ENCODE measurements at places on chromosomes 5 and 9.

GRCh38 chr5:132815454-132815853, 2.4 kb downstream of the SOWAHA start:
- no peak for DNase-seq

- no peak for DNase-seq
These were observed 4.4 kb upstream of the NDUFB6 start for GRCh38 chr9:32577316-32577715.

- DNase-seq: no peak
These were observed 242.6 kb downstream of the DENND1A start for GRCh38 chr9:123687246-123687751.

DNA sequence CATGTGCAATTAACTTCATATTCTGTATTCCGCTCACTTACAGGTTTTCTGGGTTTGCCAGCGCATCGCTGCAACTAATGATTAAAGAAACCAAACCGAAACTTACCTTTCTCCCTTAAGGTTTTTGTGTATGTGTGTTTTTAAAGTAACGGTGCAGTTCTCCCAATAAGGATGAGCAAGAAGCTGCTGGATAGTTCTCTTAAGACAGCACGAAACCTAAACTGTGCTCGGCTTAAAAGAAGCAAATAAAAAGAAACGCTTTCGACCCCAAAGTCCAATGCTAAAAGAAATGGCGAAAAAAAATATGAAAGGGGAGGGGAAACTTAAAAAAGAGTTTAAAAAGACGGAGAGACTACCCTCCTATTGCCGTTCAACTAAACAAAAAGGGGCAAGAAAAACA, 340 bp downstream of the ELAVL2 start:
- no peak for DNase-seq

DNA sequence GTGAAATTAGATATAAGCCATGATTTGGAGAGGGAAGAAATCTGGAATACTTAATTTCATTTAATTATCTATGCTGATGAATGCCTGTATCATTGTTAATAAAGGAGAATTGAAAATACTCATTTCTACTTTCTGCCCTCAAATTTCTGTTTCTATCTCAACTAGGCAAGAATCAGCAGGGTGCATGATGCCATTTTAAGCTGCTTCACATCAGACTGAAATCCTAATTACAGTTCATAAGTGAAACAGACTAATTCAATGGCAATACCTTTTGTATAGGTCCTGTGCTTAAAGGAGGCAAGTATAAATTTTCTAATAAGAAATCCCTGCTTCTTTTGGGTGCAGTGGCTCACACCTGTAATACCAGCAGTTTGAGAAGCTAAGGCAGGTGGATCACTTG, 22.3 kb upstream of the TAL2 start:
- no peak for DNase-seq

DNA sequence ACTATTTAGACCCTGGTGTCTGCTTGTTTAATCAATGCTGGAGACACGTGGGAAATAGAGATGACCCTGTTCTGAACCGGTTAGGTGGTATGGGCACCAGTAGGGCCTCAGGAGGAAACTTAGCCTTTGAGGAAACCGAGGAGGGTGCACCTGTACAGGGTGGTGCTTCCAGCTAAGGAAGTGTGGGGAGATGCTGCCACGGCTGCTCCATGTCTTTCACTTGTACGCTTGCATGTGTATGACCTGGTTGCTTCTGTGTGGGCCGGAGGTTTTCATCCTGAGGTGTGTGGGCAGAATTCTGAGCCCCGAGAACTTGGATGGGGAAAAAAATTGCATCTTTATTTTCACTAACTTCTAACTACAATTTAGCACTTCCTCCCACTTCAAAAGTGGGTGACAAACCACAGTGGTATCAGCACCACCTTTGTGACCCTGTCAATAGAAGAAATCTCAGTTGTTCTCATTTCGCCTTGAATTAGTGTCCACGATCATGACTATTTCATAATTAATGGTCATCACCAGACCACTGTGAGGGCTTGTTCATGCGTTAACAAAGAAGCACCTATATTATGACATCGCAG, 99.8 kb upstream of the SPATA31C2 start:
- peak; percentile 22 for DNase-seq

GRCh38 chr5:170585273-170585948, 81.6 kb downstream of the KCNIP1 start:
- DNase-seq: no peak

- no peak for DNase-seq
These were observed 116.4 kb downstream of the GADD45G start for GRCh38 chr9:89721176-89721700.

- no peak for DNase-seq
These were observed 78.4 kb upstream of the IL6ST start for GRCh38 chr5:56072863-56073766.

DNA sequence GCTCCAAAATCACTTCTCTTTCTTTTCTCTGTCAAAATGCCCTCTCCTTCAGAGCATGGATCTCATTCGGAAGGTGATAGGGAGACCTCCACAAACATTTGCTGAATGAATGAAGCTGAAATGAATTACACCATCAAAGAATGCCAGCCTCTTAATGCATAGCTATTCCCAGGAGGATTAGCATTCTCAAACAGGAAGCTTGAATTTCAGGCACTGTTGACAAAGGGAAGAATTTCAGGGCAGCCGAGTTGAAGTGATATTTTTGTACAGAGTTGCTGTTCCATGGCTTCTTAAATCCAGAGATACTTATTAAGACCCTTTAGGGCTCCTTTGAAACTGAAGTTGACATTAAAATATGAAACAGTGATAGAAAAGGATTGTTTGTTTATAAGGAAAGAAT, 18.8 kb downstream of the HBEGF start:
- no peak for DNase-seq

GRCh38 chr9:93684806-93685543, 108.6 kb downstream of the PHF2 start:
- DNase-seq: no peak

DNA sequence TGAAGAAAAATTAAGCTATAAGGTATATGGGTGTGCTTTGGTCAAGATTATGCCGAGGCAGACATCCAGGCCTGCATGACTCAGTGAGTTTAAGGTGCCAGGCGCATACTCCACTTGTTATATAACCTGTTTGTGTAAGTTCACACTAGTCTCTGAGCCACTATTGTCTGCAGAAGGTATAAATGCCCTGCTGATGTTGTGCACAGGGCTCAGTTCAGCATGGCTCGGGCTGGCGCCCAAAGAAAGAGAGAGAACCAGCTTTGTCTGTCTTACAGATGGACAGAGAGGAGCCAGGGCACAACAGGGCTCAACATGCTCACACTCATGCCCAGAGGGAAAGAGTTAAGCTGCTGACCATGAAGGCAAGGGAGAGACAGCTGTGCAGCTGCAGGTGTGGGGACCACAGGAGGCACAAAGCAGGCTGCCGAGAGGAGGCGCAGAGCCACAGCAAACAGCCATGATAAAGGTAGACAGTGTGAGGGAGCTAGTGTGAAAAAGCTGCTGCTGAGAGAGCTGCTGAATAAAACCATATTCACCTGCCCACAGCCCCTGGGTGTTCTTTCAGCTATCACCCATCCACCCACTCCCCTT, 1587.6 kb upstream of the C9orf72 start:
- DNase-seq: no peak

DNA sequence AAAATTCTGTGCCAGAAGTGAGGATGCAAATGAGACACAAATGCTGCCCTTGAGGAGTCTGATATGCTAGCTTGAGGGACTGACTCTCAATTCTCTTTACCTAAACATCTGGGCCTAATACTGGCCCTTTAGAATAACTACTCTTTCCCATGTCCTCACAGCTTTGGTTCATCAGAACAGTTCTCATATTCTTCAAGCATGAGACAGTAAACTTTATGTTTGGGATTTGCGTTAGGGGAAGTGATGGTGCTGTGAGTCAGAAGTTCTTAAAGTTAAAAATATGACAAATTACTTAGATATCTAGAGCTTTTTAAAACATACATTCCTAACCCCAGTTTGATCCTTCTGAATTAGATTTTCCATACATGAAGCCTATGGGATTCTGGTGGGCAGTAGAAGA, 665.0 kb upstream of the RGMB start:
- DNase-seq: no peak

GRCh38 chr9:105269593-105269992, 25.1 kb downstream of the SLC44A1 start:
- DNase-seq: no peak

DNA sequence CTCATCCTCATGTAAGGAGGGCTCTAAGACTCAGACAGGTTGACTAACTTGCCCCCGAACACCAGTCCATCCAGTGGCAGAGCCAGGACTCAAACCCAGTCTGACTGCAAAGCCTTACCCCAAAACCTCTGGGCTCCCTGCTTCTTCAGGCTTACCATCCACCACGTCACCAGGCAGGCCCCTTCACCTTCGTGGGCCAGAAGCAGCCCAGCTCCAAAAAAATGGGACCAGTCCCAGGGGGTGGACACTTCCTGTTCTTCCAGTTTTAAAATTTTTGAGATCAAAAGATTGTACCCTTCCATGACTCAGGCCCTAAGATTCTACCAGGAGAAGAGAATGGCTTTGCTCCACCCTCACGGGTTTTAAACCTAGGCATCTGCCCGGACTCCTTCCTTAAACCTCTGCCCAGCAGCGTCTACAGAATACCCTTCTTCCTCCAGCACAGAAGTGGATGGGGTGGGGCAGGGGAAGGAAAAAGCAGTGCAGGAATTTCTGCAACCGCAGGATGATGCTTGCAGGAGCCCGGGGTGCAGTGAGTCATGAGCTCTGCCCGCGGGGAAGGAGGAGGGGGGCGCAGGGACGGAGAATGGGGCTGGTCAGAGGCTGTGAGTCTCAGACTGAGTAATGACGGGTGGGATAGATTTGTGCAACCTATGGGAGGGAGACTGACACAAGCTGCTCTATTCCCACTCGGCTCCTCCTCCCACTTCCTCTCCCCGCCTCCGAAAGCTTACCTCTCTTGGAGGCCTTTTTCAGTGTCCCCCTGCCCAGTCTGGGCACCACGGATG, 50.4 kb upstream of the STXBP1 start:
- DNase-seq: no peak

DNA sequence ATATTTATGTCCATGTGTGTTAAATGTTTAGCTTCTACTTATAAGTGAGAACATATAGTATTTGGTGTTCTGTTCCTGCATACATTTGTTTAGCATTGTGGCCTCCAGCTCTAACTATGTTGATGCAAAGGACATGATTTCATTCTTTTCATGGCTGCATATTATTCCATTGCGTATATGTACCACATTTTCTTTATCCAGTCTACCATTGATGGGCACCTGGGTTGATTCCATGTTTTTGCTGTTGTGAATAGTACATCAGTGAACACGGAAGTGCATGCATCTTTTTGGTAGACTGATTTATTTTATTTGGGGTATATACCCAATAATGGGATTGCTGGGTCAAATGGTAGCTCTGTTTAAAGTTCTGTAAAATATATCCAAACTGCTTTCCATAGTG, 359.0 kb downstream of the SLCO4C1 start:
- DNase-seq: no peak

GRCh38 chr9:120654272-120654671, 60.0 kb downstream of the MEGF9 start:
- no peak for DNase-seq

GRCh38 chr9:78291240-78291925, 5.5 kb upstream of the PSAT1 start:
- no peak for DNase-seq

- no peak for DNase-seq
These were observed 65.2 kb downstream of the USP20 start for GRCh38 chr9:129900263-129901027.

- no peak for DNase-seq
These were observed 296.8 kb downstream of the EBF1 start for GRCh38 chr5:158802941-158803341.

GRCh38 chr9:76751001-76751400, 13.2 kb upstream of the PCA3 start:
- no peak for DNase-seq

DNA sequence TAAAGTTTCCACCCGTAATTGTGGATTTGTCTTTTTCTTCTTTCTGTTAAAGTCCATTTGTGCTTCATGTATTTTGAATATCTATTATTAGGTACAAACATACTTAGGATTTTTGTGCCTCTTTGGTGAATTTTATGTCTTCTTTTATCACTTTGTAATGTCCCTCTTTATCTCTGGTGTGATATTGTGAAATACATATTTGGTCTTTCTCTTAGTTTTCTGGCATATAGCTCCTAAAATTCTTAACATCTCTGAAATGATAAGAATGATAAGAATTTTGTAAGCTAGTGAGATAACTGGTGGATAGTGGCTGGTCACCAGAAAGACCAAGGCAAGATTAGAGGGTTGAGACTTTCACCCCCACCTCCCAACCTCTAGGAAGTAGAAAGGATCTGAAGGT, 111.1 kb downstream of the KCTD16 start:
- DNase-seq: no peak

GRCh38 chr5:53871050-53871449, 310.6 kb downstream of the NDUFS4 start:
- no peak for DNase-seq

- DNase-seq: no peak
These were observed 899 bp upstream of the SHC3 start for GRCh38 chr9:89179540-89179894.

DNA sequence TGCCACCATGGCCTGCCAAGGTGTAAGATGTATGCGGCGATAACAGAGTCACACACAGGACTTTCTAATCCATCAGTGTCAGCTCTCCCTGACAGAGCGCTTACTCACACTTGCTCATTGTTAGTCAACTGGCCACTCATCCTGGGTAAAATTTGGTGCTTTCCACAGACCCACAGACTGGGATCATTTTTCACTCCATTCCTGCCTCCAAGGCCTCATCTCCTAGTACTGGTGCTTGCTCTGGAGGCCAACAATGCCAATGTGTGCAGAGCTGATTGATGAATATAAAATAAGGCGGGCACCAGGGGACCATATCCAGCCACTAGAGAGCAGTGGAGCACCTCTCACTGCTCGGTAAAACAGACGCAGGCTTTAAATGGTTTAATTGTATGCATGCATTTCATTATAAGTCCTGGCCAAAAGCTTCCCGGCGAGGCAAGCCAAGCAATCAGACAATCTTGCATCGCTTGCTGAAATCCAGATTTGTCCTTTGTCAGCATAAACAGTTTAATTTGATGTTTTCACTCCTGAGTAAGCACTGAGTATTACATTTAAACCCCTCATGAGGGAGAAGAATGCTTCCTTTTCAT, 22.3 kb downstream of the PSMB7 start:
- DNase-seq: no peak

GRCh38 chr9:20524776-20525175, 97.5 kb downstream of the MLLT3 start:
- peak; percentile 44 for DNase-seq

GRCh38 chr9:36288070-36288469, 29.8 kb upstream of the GNE start:
- no peak for DNase-seq

All from activated CD4-positive, alpha-beta T cell treated with anti-CD3 and anti-CD28 coated beads for 48 hours (primary cell).